Activated T-cell treated with anti-CD3 and anti-CD28 coated beads, Interleukin-2, amount 50 U/mL, for 72 hours (primary cell): ENCODE measurements at places on chromosomes 6 and 20. TPM values are rescaled to one million over a fixed set of nuclear protein-coding genes. Genes with fewer than 3 reads are reported as not detected.

GRCh38 chr20:24235296-24236175, 233.9 kb upstream of the SYNDIG1 start:
- DNase-seq = no peak

- DNase-seq = no peak
Observed at GRCh38 chr6:79305020-79305419, 70.5 kb upstream of the HMGN3 start.

DNA sequence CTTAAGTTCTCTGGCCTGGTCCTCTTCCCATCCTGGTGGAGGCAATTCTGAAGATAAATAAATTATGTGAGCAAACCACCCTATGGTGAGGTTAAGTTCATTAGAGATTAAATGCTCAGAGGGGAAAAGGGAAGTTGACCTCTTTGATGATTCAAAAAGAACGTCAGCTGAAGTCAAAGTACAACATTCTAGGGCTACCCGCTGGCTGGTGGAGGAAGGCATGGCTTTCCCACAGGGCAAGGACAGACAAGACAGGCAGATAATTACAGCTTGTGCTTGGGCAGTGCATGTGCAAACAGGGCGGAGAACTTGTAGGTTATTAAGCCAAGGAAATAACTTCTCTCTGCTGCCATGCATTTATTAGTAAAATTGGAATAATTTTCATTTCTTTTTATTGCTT, 91.0 kb upstream of the SLC24A3 start:
- no peak for DNase-seq

GRCh38 chr20:1255675-1256074, 10.4 kb upstream of the SNPH start:
- no peak for DNase-seq

DNA sequence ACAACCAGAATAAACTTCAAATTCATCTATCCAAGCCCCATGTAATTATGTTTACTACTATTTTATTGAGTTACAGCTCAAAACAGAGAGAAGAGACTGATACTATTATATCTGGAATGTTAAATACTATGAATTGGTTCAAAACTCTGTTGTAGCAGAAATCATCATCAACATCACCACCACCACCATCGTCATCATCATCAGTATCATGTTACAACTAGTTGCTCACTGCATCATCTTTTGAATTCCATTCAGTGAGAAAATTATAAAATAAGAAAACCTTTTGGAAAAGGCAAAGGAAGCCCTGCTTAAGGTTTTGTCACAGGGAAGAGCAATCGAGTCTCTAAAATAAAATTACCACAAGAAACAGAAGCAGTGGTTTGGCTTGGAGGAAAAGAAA, 36.2 kb upstream of the THEMIS start:
- no peak for DNase-seq

GRCh38 chr20:54219751-54220426, 12.0 kb downstream of the PFDN4 start:
- DNase-seq = no peak

DNA sequence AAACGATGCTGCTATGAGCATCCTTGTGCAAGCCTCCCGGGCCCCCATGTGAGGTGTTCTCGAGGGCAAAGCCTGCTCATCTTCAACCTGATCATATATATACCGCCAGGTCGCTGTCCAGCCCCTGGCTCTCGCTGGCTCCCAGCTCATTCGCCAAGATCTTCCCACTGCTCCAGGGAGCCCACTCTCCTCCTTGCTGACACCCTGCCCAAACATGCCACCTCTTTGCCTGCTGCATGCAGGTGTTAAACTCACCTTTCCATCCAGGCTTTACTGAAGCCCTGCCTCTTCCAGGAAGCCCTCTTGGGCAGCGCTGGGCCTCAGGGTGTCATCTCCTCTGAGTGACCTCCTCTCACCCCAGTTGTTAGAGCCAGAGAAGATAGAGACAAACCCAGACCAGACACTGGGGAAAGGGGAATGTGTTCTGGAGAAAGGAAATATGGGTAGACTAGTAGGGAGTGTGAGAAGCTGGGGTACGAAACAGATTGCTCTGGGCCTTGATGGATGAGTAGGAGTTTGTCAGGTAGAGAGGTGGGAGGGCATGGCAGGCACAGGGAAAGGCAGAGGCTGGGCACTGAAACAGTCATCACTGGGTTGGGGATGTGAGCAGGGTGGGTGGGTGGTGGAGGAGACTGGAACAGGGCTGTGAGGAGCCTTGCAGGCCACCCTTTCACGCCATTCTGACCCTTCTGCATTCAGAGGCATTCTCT, 1.2 kb upstream of the DLGAP4 start:
- no peak for DNase-seq

DNA sequence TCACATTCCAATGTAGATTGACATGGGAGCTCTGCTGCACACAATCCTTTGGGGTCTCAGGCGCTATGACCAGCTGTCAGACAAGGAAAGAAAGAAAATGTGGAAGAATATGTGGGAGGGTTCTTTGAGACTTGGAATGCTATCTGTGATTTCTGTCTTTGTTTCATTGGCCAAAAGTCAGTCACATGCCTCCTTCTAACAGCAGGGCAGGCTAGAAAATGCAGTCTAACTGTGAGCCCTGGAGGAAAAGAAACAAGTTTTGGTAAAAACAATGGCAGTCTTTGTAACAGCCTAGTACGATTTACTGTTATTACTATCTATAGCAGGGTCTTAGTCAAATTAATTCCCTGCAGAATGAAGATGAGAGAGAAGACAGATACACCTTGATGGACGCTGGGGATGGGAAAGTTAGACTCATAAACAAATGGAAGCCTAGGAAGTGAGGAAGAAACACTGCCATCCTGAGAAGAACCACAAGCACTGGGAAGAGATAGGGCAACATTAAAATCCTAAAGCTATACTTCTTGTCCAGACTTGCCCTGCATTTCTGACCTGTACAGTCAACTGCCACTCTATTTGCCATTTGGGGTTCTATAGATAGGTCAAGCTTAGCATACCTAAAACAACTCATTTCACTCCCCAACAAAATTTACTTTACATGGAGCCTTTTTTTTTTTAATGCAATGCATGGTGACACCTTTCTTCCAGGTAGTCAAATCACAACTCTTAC, 833.0 kb downstream of the KIF16B start:
- no peak for DNase-seq

DNA sequence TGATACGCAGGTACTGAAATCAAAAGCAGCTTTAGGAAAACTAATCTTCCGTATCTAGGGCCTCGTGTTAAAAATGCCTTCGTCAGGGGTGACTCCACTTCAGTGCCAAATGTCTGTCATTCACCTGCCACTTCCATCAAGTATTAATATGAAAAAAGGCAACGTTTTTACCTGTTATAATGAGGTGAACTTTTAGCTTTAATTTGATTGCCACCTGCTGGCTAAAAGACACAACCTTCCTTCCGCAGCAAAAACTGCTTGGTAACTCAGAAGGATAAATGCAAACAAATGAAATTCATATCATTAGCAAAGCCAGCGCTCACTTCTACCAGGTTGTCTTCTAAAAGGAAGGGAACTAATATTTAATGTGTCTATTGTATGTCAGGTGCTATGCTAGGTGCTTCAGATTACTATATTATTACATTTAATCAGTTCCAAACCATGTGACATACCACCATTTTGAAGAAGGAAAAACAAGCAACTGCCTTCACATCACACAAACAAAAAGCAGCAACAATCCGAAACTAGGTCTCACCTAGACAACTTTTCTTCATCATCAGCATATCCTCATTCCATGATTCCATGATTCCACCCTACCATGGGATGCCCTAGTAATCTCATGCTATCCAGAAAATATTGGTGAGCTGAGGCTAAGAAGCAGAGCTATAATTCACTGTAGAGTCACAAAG, 20.6 kb upstream of the ARHGAP18 start:
- DNase-seq = peak; percentile 35

- no peak for DNase-seq
Observed at GRCh38 chr6:1510239-1510638, 99.5 kb upstream of the FOXC1 start.

- peak; percentile 52 for DNase-seq
Observed at GRCh38 chr6:43798688-43799444, 28.9 kb downstream of the VEGFA start.

GRCh38 chr6:47262231-47262630, 47.5 kb downstream of the TNFRSF21 start:
- no peak for DNase-seq

DNA sequence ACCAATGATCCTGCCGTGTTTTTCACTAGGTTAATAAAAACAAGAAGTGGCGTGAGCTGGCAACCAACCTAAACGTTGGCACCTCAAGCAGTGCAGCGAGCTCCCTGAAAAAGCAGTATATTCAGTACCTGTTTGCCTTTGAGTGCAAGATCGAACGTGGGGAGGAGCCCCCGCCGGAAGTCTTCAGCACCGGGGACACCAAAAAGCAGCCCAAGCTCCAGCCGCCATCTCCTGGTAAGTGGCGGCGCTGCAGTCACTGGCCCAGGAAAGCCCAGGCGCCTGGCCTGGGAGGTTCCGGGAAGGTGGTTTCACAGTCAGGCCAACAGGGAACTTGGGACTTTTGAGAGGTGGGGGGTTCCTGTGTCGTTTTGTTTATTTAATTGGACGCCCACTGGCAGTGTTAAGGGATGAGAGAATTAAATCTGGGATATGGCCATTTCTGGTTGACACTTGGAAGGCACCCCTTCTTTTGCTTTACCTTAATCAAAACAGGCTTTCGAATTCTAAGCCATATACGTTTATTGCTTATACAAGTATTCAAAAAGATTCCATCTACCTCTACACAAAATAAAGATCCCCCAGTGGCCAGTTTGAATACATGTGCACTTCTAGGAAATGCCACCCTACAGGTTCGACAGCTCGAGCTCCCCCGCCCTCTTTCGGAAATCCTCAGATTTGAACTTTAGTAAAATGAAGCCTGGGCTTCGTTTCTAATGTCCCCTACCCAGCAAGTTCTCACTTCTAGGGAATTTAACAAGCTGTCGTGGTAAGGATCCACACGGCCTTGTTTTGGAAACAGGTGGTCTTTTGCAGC, 138.9 kb downstream of the TMEM242 start:
- DNase-seq = peak; percentile 57

- DNase-seq = no peak
Observed at GRCh38 chr6:155782320-155782731, 326.7 kb upstream of the NOX3 start.

GRCh38 chr6:169959136-169960002, 207.9 kb downstream of the ERMARD start:
- DNase-seq = peak; percentile 46

DNA sequence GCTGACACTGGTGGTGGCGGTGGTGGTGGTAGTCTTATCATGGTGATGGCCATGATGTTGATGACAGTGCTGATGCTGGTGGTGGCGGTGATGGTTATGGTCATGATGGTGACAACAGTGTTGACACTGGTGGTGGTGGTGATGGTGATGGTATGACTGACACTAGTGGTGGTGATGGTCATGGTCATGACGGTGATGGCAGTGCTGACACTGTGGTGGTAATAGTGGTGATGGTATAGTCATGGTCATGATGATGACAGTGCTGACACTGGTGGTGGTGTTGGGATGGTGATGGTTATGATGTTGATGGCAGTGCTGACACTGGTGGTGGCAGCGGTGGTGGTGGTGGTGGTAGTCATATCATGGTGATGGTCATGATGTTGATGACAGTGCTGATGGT, 205.7 kb downstream of the CDH4 start:
- DNase-seq = no peak

DNA sequence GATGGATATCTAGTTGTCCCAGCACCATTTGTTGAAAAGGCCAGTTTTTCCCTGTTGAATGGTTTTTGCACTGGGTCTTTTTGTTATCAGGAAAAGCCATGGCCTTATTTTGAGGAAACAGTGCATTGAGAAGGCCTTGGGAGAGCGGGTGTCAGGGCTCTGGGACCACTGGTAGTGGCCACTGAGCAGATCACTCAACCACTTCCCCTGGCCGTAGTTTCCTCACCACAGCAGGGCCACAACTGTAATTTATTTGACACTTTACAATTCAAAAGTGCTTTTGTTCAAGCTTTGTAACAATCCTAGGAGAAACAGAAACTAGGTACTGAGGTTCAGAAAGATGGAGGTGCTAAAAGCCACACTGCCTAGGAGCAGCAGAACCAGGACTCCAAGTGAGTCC, 281.8 kb downstream of the GMDS start:
- no peak for DNase-seq

DNA sequence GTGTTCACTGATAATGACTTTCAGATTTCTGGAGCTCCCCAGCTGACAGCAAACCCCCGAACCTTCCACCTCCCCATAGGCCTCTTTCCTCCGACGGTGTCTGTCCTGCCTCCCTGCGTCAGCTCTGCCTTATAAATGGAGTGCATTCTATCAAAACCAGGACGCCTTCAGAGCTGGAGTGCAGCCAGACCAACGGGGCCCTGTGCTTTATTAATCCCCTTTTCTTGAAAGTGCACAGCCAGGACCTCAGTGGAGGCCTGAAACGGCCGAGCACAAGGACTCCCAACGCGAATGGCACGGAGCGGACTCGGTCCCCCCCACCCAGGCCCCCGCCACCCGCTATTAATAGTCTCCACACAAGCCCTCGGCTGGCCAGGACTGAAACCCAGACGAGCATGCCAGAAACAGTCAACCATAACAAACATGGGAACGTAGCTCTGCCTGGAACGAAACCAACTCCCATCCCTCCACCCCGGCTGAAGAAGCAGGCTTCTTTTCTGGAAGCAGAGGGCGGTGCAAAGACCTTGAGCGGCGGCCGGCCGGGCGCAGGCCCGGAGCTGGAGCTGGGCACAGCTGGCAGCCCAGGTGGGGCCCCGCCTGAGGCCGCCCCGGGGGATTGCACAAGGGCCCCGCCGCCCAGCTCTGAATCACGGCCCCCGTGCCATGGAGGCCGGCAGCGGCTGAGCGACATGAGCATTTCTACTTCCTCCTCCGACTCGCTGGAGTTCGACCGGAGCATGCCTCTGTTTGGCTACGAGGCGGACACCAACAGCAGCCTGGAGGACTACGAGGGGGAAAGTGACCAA, 42.3 kb upstream of the NAA20 start:
- DNase-seq = no peak

DNA sequence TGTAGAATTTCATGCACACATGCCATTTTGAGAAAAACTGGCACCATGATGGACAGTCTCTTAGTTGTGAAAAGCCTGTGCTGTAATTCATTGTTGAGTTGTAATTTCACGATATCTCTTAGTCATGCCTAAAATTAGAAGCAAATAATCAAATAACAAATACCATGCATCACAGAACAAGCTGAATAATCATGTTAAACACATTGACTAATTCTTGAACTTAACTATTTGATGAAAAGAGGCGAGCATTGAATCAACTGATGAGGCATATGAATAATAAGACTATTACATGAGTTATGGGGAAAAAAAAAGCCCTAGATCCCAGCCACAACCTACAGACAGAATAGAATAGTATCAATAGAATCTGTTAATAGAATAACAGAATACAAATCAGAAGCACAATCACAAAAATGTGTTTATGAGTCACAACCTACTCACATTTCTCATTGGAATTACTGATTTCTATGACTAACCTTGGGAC, 14.2 kb upstream of the RNF217 start:
- DNase-seq = no peak

Gene COL10A1
- not detected for total RNA-seq

Gene TRAPPC3L
- total RNA-seq = not detected

Gene RIPOR2
- 67.0 TPM for total RNA-seq

Gene TRIM31
- not detected for total RNA-seq

Gene LRRC73
- 0.32 TPM for total RNA-seq

Gene ANKEF1
- 5.8 TPM for total RNA-seq

Gene RSPH9
- not detected for total RNA-seq

Gene C6orf15
- not detected for total RNA-seq

Gene ABCC10
- 32.8 TPM for total RNA-seq

Gene SAMD10
- 77.0 TPM for total RNA-seq

Gene CHRNA4
- total RNA-seq = not detected

Gene LPA
- not detected for total RNA-seq

Gene AIG1
- total RNA-seq = 23.8 TPM

Gene GTSF1L
- not detected for total RNA-seq

Gene PTK6
- 1.2 TPM for total RNA-seq
